Dermis blood vessel endothelial cell (primary cell): ENCODE measurements at places on chromosomes 4 and X.

GRCh38 chrX:68665502-68665901, 18.0 kb downstream of the STARD8 start:
- DNase-seq, result no peak

- peak; percentile 66 for DNase-seq
Observed at GRCh38 chr4:41369680-41370079, 113.0 kb downstream of the UCHL1 start.

GRCh38 chr4:40337051-40337450, 1.9 kb downstream of the CHRNA9 start:
- no peak for DNase-seq

- DNase-seq, result no peak
Observed at GRCh38 chr4:83197555-83198235, 83.2 kb upstream of the PLAC8 start.

GRCh38 chrX:132214518-132214917, 4.7 kb downstream of the RAP2C start:
- no peak for DNase-seq

- no peak for DNase-seq
Observed at GRCh38 chr4:98994474-98995182, 893 bp upstream of the METAP1 start.

- DNase-seq, result peak; percentile 33
Observed at GRCh38 chr4:173990126-173990868, 293.2 kb downstream of the FBXO8 start.

- peak; percentile 48 for DNase-seq
Observed at GRCh38 chrX:46777971-46778810, 19.3 kb upstream of the SLC9A7 start.

- no peak for DNase-seq
Observed at GRCh38 chr4:55483315-55483714, 63.4 kb downstream of the CLOCK start.

- DNase-seq, result peak; percentile 80
Observed at GRCh38 chrX:132217203-132218073, 1.8 kb downstream of the RAP2C start.

GRCh38 chrX:139126493-139126892, 404.0 kb upstream of the F9 start:
- peak; percentile 48 for DNase-seq

- DNase-seq, result no peak
Observed at GRCh38 chrX:42837101-42837726, 59.3 kb upstream of the PPP1R2C start.

- no peak for DNase-seq
Observed at GRCh38 chr4:8238036-8238511, 31.5 kb upstream of the HTRA3 start.

DNA sequence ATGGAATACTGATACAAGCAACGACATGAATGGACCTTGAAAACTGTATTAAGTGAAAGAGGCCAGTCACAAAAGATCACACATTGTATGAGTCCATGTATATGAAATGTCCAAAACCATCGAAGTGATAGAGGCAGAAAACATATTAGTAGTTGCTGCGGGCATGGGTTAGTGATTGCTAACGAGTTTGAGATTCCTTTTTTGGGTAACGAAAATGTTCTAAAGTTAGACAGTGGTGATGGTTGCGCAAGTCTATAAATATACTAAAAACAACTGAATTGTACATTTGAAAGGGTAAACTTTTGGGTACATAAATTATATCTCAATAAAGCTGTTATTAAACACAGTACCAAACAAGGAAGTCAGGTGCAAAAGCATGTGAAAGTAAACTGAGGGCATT, 234.5 kb downstream of the FBXW7 start:
- DNase-seq, result no peak

- no peak for DNase-seq
Observed at GRCh38 chr4:82618103-82618720, 56.4 kb upstream of the TMEM150C start.

DNA sequence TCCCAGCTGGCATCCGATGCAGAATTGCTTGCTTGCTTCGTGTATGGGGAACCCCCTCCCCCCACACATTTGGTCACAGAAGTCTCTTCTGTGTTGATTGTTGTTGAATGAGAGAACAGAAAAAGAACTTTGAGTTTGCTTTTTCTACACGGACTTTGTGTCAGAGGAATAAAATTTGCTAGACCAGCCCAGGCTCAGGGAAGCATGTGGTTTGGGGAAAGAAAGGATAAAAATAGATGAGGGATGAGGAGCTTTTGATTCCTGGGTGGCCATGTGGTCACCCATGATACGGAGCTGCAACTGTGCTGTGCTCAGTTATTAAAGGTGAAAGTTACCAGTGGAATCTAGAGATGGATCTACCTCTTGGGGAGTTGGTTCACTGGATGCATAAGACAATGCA, 34.2 kb upstream of the ESX1 start:
- no peak for DNase-seq

- no peak for DNase-seq
Observed at GRCh38 chrX:19688426-19688825, 173.1 kb upstream of the MAP3K15 start.

DNA sequence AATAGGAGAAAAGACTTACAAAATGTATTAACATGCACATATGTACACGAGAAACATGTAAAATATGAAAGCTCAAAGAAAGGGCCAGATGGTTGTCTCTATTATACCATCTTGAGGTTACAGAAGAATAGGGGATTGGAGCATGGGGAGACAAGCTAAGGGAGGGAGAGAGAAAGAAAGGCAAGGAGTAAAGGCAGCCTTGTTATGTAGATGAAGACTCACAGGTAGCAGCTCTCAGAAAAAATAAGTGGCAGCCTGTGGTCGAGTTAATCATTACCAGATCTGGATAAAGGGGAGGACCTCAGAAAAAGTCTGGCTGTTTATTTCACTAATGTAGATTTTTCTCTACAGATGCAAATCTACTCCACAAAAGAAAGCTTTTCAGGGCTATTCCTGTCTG, 26.6 kb upstream of the PPP1R2C start:
- no peak for DNase-seq

- DNase-seq, result no peak
Observed at GRCh38 chr4:48067536-48067935, 51.0 kb downstream of the NIPAL1 start.

- DNase-seq, result peak; percentile 62
Observed at GRCh38 chr4:2402048-2402842, 16.2 kb downstream of the ZFYVE28 start.

GRCh38 chr4:41839916-41840854, 91.7 kb upstream of the PHOX2B start:
- no peak for DNase-seq

DNA sequence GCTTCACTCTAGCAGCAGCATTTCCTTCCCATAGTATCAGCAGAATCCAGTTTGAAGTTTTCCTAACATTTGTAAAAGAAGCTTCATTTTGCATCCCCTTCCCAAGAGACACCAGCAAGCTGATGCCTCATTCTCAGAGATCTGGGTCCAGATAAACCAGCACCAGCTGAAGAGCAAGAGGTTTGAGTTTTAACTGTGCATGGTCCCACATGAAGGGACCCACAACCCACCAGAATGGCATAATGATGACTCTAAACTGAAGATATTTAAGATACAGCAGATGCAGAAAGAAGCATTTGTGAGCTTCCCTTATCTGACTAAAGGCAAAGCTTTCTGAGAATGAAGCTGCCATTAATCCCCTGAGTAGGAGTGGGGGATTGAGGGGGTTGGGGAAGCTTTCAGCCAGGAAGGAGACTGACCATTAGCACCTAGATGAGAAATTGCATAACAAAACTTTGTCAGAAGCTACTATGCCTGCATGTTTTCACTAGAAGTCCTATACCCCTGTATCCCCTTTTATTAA, 18.6 kb downstream of the NUDT6 start:
- no peak for DNase-seq

- DNase-seq, result no peak
Observed at GRCh38 chrX:132563976-132564375, 75.1 kb upstream of the MBNL3 start.

DNA sequence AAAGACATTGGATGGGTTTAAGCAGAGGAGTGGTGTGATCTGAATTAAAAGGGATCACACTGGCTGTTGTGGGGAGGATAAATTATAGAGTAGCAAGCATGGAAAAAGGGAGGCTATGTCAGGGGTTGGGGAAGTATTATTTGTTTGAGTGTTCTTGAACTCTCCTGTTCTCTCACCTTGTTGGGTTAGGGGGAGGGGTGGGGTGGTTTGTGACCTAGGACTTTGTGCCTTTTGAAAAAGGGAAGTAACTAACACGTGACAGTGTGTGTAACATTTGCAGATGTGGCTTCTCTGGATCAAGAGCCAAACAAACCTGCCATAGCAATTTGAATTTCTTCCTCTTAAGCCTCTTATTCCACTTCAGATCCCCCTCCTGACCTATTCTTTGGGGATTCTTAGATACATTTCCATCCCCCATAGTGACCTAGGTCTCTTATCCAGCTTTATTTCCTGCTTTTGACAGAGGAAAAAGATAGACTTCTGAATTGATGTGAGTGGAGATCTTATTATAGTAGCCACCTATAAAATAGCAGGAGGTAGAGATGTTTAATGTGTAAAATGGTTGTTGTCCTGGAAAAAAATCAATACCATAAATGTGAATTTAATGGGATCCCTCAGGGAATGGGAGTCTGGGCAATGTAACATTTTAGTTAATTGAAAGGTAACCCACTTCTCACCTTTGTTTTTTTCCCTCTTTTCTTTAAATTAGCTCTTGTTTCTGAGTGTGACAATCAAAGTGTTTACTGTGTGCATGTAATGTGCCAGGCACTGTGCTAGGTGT, 120.4 kb downstream of the CT47B1 start:
- no peak for DNase-seq

GRCh38 chr4:101283434-101283833, 63.9 kb downstream of the PPP3CA start:
- no peak for DNase-seq

DNA sequence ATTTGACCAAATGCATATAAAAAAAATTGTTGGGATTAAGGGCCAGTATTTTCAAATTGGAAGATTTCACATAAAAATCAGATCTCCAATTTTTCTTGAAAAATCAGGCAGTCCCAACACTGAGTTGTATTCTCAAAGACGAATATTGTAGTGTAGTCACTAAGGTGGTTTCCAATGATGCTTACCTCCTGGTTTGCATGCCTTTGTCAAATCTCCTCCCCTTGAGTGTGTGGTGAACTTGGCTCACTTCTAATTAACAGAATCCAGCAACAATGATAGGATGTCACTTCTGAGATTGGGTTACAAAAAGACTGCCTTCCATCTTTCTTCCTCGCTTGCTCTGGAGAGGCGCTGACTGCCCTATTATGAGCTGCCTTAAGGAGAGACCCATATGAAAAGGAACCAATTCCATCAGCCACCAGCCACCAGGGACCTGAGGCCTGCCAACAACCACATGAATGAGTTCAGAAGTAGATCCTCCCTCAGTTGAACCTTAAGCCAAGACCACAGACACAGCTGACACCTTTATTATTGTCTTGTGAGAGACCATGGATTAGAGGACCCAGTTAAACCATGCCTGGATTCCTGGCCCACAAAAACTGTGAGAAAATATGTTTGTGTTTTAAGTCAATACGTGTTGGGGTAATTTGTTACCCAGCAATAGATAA, 31.2 kb upstream of the TSPAN5 start:
- peak; percentile 30 for DNase-seq

GRCh38 chrX:110877326-110877725, 81.7 kb upstream of the CHRDL1 start:
- no peak for DNase-seq

GRCh38 chr4:113086172-113086695, 36.8 kb downstream of the ANK2 start:
- no peak for DNase-seq

DNA sequence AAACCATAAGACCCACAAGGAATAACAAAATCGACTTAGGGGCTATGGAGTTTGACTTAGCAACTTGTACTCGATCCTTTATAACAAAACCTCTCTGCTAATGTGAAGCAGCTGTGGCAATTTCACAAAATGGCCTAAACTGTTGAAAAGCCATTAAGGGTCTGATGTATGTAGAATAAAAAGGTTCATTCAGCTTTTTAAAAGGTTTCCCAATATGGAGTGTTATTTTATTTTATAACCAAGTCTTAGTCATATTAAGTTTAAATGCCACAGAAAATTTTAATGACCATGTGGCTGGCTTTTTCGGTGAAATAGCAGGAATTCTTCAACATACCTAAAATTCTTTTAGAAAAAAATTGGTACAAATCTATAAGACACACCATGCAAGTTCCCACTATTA, 291.8 kb upstream of the HAND2 start:
- no peak for DNase-seq

DNA sequence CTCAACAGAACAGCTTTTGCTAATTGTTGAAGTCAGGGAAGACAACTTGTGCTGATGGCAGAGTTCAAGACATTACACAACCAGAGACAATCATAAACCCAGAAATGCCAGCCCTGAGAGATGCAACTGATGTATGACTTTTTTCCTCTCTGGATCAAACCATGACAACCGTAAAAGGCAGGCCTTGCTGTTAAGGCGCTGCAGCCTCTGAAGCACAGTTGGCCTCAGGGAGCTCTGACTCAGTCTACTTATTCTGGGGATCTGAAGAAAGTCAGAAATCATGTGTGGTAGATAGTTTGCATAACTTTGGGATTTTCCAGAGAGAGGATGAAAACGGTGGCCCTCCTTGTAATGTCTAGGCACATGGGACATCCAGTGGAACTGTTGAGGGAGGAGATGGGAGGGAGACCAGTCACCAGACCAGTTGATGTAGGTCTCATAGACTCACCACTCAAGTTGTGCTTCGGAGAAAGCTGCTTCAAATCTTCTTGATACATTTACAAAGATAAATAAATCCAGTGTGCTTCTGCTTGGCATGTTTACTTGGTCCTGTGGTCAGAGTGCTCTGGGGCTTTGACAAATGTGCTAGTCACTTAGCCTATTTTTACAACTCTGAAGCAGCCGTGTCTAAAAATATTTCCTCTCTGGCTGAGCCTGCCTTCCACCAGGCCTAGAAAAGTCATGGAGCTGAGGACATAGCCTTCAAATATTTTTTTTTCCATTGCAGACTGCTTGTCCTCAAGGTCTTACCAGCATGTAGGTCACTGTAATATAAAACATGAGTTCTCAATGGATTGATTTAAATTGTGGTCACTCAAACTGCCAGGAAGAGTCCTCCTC, 7.5 kb downstream of the HADH start:
- DNase-seq, result no peak

DNA sequence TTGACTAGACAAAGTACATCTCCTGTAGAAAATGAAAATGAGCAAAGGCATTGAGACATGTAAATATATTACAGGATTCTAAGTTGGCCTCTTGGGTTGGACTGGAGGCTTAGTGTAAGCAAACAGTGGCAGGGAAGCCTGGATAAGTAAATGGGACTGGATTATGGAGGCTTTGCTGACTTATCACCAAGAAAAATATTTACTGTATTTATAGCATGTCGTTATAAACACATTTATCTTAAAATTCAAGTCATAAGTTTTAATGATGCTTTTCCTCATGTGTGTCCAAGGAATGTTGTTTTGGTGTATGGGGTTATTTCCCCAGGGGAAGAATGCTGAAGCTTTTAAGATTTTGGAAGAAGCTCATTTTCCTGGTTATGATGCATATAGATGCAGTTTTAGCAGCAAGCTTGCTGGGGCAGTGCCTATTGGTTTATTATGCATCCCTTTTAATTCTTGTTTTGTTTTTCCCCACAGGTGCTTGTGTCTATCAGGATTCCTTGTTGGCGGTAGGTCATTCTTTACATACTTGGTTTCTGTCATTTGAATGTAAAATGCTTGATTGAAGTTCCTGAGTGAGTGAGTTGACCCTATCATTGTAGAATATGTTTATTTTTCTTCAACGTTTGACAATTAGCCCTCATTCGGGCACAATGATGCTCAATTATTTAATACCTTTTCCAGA, 8.5 kb downstream of the FRAS1 start:
- DNase-seq, result no peak

- no peak for DNase-seq
Observed at GRCh38 chr4:68877555-68877954, 61.8 kb downstream of the UGT2B10 start.
